ENCODE measurements at places on chromosomes 7 and 10.

DNA sequence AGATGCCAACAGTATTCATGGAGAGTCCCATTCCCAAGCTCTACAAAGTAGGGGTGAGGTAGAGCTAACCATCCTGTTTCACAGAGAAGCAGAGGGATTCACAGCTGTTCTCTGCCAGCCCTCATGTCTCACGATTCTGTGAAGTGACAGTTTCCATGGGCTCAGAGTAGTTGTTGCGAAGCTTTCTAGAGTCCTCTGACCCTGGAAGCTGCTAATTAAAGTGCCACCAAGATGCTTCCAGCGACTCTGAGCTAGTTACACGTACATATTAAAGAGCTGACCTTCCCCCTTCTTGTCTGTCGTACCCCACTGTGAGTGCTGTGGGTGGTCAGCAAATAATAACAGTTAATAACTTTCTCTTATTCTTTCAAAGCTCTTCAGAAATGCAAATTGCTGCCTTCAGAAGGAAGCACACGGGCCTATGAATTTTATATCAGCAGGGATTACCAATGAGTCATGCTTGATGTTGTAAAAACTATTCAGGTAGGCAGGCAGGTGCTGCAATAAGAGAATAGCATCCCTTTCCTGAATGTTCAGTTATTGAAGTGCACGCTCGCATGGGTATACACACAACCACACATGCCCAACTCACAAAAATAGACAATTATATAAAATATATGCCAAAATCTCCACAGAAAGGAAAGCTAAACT is 34.1 kb downstream of the DNAJB9 start:
- no peak for DNase-seq

GRCh38 chr7:116633131-116633988 is 38.6 kb upstream of the MET start:
- no peak for DNase-seq

DNA sequence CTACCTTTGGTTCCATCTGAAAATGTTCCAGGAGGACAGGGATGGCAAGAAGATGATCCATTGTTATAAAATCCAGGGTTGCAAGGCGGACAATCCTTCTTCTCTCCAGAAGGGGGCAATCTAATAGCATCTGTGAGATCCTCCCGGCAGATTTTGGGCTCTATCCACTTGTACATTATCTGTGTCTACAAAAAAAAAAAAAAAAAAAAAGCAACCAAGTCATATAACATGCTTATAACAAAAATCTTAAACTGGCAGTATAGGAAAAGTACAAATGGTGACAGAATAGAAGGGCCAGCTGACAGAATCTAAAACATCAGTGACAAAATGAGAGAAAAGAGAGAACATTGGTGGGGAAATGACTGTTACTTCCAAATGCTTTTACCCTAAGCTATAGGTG is 132.7 kb downstream of the ELAPOR2 start:
- DNase-seq = peak; percentile 70

DNA sequence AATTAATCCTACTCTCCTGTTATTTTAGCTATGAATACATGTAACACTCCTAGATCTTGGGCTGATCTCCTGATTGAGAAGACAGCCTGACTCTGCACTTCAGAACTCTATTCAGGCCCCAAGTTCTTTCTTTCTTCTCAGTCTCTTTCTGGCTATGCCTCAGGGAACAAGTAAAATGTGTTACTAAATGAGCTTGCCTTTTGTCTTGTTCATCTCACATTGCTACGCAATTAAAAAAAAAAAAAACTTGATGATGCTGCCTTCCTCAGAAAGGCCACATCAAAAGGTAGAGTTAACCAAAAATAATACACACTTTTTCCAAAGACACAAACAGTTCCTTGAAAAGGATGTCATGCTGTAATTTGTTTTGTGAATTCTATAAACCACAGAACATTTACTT is 258.1 kb downstream of the TWIST1 start:
- no peak for DNase-seq

GRCh38 chr10:62690703-62691102 is 113.8 kb upstream of the ADO start:
- peak; percentile 46 for DNase-seq

GRCh38 chr7:74272305-74273038 is 16.7 kb upstream of the CLIP2 start:
- DNase-seq = peak; percentile 46

GRCh38 chr7:51140199-51141164 is 176.1 kb downstream of the COBL start:
- DNase-seq = no peak

- no peak for DNase-seq
Observed at GRCh38 chr10:77620731-77621130, 16.9 kb downstream of the KCNMA1 start.

- DNase-seq = peak; percentile 73
Observed at GRCh38 chr7:74061840-74062539, 21.6 kb upstream of the LIMK1 start.

DNA sequence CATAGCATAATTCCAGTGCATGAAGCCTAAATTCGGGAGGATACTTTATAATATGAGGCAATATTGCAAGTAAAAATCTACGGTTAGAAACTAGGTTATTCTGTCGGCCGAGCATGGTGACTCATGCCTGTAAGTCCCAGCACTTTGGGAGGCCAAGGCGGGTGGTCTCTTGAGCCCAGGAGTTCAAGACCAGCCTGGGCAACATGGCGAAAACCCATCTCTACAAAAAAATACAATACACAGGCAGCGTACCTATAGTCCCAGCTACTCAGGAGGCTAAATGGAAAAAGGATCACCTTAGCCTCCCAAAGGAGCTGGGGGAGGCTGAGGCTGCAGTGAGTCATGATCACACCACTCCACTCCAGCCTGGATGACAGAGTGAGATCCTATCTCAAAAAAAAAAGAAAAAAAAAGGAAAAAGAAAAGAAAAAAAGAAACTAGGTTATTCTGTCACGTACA is 14.2 kb downstream of the SKAP2 start:
- DNase-seq = no peak

DNA sequence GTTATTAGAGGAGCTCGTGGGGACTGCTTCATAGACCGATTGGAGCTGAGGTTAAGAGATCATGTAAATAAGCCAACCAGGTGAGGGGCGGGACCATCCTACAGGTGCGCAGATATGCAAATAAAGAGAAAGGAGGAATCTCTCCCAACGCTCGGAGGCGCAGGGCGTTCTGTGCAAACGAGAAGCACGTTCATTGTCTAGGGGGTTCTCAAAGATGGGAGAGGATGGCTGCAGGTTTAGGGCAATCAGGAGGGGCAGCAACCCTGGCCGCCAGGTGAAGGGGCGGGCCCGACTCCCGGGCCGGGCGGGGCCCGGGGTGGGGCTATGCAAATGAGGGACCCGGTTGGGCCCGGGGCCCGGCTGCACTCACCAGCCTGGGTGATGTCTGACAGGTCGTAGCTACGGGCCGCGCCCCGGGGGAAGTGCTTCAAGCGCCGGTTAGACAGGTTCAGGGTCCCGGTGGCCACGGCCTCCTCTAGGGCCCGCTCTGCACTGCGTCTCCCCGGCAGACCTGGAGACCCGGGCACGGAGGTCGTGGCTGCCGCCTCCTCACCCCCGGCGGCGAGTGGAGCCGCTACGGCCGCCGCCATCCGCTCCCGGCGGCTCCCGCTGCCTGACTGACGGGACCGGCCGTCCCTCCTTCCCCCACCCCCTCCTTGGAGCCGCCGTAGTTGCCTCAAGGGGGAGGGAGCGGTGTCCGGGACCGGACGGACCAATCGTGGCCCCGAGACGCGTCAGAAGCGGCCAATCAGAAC is at the start of gene LRCH4:
TSS of gene LRCH4 (minus strand) at position 619 of the 755 bp plus-strand sequence. CDS start at position 590, 29 bp downstream.
- DNase-seq = peak; percentile 83

DNA sequence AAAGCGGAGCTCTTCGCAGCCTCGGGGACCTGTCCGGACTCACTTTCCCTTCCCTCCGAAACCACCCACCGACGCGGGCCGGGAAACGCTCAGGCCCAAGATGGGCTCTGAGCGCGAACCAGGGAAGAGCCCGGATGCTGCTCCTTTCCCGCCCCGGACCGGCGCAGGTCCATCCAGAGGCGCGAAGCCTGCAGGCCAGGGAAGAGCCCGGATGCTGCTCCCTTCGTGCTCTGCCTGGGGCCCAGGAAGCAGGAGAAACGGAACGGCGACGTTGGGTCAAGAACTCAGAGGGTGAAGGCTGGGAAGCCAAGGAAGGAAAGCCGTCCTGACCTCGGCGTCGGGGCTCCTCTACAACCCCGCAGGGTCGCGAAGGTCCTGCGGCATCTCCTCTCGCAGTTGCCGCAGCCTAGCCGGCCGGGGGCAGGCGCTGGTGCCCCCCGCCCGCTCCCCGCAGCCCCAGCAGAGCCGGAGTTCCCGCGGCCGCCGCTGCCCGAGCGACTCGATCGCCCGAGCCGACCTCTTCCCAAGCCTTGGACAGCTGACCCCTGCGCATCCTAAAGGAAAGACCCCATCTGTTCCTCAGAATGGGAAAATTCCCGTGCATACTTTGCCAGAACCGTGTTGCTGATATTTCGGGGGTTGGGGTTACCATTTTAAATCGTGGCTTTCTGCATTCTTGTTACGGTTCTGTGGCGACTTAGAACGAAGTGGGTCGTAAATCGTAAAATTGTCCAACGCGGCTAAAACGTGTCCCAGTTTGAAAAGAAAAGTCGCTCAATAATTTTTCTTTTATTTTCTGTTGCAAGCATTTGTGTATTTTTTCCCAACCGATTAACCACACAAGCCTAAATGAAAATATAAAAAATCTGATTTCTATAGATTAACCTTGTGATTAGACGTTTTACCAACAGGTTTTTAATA is 7.5 kb downstream of the HOXA1 start:
- no peak for DNase-seq

All from iPS-NIHi11 (cell line).